ENCODE measurements at places on chromosomes 5 and 9.

DNA sequence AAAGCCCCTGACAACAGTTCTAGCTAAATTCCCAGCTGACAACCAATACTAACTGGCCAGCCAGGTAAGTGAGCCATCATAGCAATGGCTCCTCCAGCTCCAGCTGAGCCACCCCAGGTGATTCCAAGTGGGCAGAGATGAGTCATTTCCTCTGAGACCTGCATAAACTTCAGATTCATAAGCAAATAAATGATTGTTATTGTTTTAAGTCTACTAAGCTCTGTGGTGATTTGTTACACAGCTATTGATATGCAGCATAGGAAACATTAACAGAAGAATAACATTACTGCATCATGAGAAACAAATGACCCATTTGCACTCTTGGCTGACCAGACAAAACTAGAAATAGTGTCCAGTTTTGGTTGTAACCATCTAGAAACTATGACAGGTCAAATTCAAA lies 60.3 kb downstream of the TTC39B start:
- DNase-seq, result no peak

DNA sequence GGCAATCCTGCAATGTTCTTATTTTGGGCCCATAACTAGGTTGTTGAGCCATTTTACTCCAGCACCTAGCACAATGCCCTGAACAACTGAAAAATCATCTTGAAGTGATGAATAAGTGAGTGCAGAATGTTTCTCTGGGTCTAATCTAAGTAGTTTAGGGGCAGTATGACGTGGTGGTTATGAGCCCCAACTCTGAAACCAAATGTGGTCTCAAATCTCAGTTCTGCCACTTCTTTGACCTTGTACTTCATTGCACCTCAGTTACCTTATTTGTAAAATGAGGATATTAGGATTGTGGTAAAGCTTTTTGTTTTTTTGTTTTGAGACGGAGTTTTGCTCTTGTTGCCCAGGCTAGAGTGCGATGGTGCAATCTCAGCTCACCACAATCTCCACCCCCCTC lies 80.9 kb upstream of the SNX2 start:
- no peak for DNase-seq

DNA sequence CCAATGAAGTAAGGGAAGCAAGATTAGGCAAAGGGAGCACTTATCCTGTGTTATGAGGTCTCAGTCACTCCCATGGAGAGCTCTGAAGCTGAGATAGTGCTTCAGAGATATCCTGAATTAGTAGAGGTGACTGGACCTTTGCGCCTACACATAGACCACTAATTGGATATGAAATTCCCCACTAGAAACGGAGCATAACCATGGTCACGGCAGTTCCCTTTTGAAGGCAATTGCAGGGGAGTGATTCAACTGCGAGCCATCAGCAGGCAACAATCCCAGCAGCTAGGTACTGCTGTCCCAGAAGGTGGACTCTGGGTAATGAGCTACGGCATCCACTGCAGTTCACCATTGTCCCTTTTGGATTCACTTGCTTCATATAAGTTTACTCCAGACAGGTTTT lies 267.7 kb upstream of the RASA1 start:
- no peak for DNase-seq

DNA sequence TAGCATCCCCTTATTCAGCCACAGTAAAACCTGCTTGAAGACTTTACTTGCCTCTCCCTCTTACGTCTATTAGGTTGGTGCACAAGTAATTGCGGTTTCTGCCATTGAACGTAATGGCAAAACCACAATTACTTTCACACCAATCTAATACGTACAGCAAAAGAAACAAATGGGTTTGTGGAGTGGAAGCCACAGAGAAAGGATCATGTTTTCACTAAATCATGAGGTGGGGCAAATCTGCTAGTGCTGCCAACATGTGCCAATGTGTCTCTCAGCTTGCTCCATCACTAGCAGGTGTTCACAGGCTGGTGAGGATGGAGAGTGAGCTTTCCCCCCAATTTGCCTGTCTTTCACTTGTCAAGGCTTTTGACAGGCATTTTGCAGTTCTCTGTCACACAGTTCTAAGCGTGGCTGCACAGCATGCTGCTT lies 15.9 kb downstream of the DMAC1 start:
- no peak for DNase-seq

DNA sequence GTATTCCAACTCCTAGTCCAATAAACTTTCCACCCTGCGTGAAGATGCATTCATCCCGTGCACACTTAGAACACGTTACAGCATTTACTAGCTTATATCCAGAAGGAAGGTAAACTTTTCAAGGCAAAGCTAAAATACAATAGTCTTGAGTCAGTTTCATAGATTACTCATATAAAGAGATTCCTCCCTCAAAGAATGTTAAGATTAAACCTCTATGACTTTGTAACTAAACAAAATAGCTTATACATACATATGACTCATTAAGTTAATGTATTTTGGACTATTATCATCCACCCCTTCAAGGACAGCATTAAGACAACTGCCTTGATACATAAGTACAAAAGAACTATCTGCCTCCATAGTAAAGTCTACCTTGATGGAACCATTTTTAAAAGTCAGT lies 36.1 kb downstream of the TLE1 start:
- no peak for DNase-seq

- DNase-seq, result no peak
Measured at GRCh38 chr5:82217917-82218316, 60.2 kb downstream of the RPS23 start.

DNA sequence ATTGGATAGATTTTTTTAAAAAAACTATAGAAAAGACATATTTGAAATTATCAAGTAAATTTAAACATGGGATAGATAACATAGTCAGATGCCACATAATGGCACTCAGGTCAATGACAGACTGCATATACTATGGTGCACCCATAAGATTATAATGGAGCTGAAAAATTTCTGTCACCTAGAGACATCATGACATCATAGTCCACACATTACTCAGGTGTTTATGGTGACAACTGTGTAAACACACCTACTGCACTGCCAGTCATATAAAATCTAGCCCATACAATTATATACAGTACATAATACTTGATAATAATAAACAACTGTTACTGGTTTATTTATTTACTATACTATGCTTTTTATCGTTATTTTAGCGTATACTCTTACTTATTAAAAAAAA lies 58.6 kb downstream of the CPLANE1 start:
- DNase-seq, result no peak

DNA sequence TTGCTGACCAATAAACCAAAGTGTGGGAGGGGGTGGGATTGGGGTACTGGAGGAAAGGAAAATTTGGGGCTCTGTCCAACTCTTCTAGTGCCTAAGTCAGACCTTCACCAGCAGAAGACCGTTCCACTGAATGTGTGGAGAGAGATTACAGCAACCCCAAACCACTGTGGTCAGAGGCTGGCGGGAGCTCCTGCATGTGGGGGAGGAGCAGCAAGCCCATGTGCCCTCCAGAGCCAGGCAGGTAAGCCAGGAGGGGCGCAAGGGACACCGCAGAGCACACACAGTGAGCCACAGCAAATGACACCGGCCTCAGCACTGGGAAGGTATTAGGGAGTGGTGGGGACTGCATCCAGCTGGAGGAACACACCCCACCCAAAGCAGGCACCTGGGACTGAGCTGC lies 62.9 kb downstream of the SMIM23 start:
- no peak for DNase-seq

- no peak for DNase-seq
Measured at GRCh38 chr5:1161833-1162229, 39.6 kb upstream of the SLC6A19 start.

DNA sequence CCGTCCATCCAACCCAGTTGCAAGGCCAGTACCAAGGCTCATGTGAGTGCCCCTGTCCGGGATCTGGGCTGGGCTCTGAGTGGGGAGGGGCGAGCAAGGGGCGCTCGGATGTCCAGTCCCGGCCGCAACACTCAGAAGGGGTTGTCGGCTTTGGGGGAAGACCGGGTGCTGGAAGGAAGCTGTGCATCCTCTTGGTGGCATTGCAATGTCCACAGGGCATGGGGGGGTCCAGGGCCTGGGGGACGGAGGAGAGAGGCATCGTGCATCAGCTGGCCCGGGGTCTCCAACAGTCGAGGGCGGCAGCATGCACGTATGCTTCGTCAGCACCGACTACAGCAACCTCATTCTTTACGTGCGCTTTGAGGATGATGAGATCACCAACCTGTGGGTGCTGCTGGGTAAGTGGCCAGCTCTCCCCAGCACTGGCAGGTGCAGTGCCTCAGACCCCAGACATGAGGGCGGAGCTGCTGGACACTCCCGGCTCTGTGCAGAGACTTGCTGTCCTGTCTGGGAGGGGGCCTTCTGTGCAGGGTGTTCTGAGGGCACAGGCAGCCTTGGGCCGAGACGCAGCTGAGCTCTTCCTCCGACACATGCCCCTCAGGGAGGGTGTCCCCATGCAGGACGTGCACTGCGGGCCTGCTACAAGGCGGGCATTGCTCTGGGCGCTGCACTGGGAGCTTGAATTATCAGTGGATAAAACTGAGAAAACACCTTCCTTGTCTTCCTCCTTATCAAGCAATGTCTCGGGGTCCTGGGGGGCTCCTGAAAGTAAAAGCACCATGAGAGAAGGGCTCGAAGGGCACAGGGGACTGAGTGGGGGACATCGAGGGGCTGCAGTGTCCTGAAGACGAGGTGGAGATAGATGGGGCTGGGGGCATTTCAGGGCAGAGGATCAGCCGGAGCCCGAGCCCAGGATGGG lies 22.5 kb downstream of the GLT6D1 start:
- DNase-seq, result no peak

DNA sequence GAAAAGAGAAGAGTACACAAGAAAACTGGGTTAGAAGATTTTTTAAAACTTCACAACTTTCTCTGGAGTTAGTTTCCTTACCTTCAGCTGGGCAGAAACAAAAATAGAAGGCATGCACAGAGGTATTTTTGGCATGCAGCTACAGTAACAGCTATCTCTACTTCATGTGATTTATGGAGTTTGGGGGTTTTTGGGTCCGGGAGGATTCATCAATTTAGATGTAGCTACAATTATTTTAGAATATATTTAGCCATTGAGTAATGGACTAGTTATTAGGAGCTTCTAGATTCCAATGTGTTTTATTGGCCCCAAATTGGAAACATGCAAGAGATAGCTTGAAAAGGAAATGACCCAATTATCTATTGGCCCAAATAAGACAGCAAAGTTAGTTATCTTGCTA lies 91.6 kb upstream of the TNFAIP8 start:
- no peak for DNase-seq

DNA sequence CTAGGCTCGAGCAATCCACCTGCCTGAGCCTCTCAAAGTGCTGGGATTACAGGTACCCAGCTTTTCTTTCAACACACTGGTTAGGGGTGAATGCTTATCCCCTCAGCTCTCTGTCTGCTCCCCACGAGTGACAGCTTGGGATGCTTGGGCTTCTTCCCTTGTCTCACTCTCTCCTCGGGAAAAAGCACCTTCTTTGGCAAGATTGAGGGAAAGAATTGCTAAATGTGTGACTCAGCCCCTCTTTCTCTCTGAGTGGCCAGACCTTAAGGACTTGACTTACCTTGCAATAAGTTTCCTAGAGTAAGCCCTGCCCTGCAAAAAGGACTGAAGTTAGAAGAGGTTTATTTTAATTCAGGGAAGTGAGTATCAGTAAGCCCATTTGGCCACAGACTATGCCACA lies 68.1 kb upstream of the ERBIN start:
- DNase-seq, result no peak

GRCh38 chr5:394671-395155 lies 48.3 kb upstream of the EXOC3 start:
- no peak for DNase-seq

DNA sequence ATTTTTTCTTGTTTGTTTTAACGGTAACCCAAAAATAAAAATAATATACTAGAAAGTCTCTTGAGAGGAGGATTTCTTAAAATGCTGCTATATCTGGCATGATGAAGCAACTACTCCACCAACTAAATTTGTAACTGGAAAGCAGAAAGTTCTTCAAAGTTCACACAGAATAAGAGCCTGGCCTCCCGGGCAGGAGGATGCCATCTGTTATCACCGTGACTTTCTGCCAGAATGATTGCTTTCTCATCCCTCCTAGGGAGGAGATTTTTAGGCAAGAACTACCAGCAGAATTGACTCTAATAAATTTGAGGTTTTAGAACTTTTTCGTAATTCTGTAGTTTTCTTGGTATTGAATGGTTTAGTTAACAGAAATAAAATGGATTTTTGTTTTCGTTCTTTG lies 464.6 kb upstream of the ACTBL2 start:
- DNase-seq, result no peak

DNA sequence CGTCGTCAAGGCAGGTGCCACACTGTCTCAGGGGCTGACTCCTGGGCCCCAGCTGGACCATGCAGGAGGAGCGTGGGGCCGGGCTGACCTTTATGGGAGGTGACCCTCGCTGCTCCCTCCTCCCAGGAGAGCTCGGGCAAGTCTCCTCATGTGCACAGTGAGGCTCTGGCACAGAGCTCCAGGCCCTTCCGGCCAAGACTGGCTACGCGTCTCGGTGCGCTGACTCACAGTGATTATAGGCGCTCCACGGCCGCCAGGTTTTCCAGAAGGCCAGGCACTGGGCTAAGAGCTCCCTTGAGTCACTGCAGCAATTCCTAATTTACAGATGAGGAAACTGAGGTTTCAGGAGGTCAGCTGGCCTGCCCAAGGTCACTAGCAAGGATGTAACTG lies 47.4 kb downstream of the VAV2 start:
- no peak for DNase-seq

GRCh38 chr9:71285191-71285656 lies 163.8 kb upstream of the TRPM3 start:
- DNase-seq, result peak; percentile 7

DNA sequence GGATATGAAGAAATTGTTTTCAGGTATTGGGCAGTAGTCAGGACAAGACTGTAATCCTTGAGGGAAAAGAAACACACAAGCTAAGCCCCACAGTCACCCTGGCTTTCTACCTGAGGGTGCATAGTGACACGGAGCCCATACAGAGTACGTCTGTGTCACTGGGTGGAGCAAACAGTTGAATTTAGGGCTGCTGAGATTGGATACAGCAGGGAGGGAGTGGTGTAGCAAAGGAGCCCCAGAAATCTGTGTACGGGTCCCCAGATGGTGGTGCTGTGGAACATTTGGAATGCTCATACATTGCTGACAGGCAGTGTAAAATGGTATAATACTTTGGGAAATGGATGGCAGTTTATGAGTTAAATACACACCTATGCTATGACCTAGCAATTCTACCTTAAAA lies 5.1 kb downstream of the TRMT10B start:
- DNase-seq, result no peak

DNA sequence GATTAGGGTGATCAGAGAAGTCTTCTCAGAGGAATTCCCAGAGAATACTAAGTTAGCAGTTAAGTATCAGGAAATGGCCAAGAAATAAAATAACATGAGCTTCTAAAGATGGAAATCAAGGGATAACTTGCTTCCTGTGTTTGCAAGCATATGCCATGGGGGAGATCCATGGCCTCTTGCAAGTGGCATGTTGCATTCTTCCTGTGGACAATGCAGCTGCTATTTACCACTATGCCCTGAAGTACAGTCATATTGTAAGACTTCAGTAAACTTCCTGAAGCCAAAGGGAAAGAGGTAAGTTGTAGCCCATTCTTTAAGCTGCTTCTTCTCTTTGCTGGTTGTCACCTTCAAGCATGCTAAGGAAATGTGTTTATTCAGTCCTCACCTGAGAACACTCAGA lies 154.7 kb upstream of the RUSC2 start:
- DNase-seq, result no peak

Data from stimulated activated CD4-positive, alpha-beta T cell treated with anti-CD3 and anti-CD28 coated beads, Interleukin-1b, Interleukin-23, amount 100 ng/mL, for 24 hours (primary cell).